Stimulated activated naive CD8-positive, alpha-beta T cell treated with anti-CD3 and anti-CD28 coated beads, Interleukin-15, amount 100 ng/mL, for 72 hours (primary cell): ENCODE measurements at places on chromosomes 11 and 22.

GRCh38 chr11:61918938-61919704, 1.8 kb upstream of the RAB3IL1 start:
- no peak for DNase-seq

- DNase-seq: no peak
Measured at GRCh38 chr22:27460591-27461347, 340.8 kb downstream of the MN1 start.

GRCh38 chr11:47508240-47508957, 44.5 kb downstream of the CELF1 start:
- no peak for DNase-seq

DNA sequence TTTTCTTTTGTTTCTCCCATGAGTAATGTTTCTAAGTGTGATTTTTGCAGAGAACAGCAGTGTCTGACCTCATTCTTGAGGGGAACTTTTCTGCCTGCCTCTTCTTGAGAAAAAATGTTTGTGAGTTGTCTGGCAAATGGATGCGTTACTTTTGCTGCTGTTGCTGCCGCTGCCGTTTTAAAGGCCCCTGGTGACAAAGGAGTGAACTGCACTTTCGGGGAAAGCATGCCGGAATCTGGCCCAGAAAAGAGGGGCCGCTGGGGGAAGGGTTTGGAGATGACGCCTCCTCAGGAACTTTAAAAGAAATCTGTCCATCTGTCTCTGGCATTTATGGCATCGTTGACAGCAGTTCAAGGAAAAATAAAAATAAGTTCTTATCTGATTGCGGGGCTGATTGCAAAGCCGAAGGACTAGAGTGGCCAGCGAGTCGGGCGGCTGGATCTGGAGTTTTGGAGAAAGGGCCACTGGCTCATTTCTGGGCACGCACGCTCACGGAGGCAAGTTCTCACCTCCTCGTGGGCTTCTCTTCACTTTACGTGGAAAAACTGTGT, 16.5 kb downstream of the ZBTB16 start:
- DNase-seq: peak; percentile 23
